Endothelial cell of umbilical vein (primary cell): ENCODE measurements at places on chromosomes 12 and 14. TPM values are rescaled to one million over a fixed set of nuclear protein-coding genes. Genes with fewer than 3 reads are reported as not detected.

The RASSF8 gene
- polyA plus RNA-seq = 9.0 and 11.1 TPM in 2 replicates

The ULK1 gene
- polyA plus RNA-seq = 14.4 and 17.8 TPM in 2 replicates

The PLEKHH1 gene
- polyA plus RNA-seq = 0.17 and 0.18 TPM in 2 replicates

The AHNAK2 gene
- polyA plus RNA-seq = 16.6 and 17.7 TPM in 2 replicates

The RNASE3 gene
- not detected in 2 replicates for polyA plus RNA-seq

The PTHLH gene
- polyA plus RNA-seq = 0.65 and 0.99 TPM in 2 replicates

The NUAK1 gene
- 19.8 and 39.7 TPM in 2 replicates for polyA plus RNA-seq

The SARNP gene
- 101 and 108 TPM in 2 replicates for polyA plus RNA-seq

GRCh38 chr12:122501489-122501989, 807 bp upstream of the ZCCHC8 start:
- H3K27me3 ChIP-seq = no peaks in the 10 kb centered on the region
- H3K4me3 ChIP-seq = no peak overlapping the region
- H3K27ac ChIP-seq = peak overlapping the region; percentile 19

DNA sequence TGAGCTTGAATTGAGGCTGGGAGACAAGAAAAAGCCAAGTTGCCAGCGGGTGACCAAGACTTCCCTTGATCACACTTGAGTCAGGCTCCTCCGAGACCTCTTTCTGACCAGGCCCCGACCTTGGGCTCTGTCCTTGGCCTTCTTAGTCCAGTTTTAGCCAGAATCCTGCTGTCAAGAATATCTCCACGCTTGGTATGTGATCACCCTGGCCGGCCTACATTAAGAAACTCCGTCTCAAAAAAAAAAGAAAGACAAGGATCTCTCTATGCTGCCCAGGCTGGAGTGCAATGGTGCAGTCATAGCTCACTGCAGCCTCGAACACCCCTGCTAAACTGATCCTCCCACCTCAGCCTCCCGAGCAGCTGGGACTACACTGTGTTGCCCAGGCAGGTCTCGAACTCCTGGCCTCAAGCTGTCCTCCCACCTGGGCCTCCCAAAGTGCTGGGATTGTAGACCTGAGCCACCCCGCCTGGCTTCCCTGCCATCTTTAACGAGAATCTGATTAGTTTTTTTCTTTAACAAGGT, 1.0 kb upstream of the ITPK1 start:
- H3K4me1 ChIP-seq = peaks cover 12% of the 10 kb centered on the region
- no peak for DNase-seq
- no peak overlapping the region for H3K4me3 ChIP-seq
- H3K27ac ChIP-seq = peak overlapping the region; percentile 62

- peaks cover 40% of the 10 kb centered on the region for H3K4me1 ChIP-seq
- no peak for DNase-seq
- no peaks in the 10 kb centered on the region for H3K36me3 ChIP-seq
- H3K27me3 ChIP-seq = no peaks in the 10 kb centered on the region
These were observed 944 bp downstream of the TXNRD1 start for GRCh38 chr12:104216521-104216924.

GRCh38 chr12:90833228-90833627, 121.7 kb downstream of the CCER1 start:
- peak; percentile 28 for DNase-seq
- no peaks in the 10 kb centered on the region for H3K36me3 ChIP-seq
- no peaks in the 10 kb centered on the region for H3K27me3 ChIP-seq
- no peak overlapping the region for H3K27ac ChIP-seq
- no peaks in the 10 kb centered on the region for H3K4me1 ChIP-seq
- no peak overlapping the region for H3K4me3 ChIP-seq

DNA sequence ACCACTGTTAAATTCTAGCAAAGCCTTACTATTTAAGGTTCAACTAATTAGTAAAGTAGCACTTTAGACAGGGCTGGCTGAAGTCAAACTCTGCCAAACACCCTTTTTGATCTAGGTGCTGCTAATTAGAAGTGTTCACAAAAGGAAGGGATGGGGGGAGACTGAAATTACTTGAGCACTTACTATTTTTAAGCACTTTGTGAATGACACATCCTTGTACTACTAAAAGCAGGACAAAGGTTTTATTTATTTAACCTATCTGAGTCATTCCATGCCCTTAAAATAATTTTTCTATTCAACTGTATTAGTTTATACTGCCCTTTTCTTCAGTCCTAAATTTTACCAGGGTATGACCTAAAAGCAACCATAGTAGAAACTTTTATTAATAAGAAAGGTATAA, 20.1 kb downstream of the MBIP start:
- H3K4me1 ChIP-seq = peaks cover 9% of the 10 kb centered on the region
- peak; percentile 21 for DNase-seq
- no peaks in the 10 kb centered on the region for H3K27me3 ChIP-seq
- H3K36me3 ChIP-seq = peaks cover 2% of the 10 kb centered on the region
- H3K27ac ChIP-seq = no peak overlapping the region
- no peak overlapping the region for H3K4me3 ChIP-seq

- H3K4me1 ChIP-seq = peaks cover 36% of the 10 kb centered on the region
- H3K27ac ChIP-seq = no peak overlapping the region
- no peak overlapping the region for H3K4me3 ChIP-seq
- no peaks in the 10 kb centered on the region for H3K36me3 ChIP-seq
- no peaks in the 10 kb centered on the region for H3K27me3 ChIP-seq
- DNase-seq = peak; percentile 67
These were observed 66.5 kb downstream of the TBC1D30 start for GRCh38 chr12:64890873-64891468.

DNA sequence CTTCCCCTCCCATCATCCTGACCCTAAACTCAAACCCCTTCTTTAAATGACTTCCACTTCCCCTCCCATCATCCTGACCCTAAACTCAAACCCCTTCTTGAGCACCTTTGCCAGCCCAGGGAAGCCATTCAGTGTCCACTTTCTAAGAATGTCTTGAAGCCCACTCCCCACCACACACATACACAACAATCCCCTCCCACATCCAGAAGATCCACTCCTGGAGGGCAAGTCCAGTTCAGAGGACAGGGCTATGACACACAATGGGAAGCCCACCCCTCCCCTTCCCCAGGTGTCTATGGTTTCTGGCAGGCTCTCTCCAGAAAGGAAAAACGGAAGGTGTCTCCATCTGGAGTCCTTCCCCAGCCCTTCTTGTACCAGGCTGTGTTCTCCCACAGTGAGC, 117.1 kb downstream of the KCNA5 start:
- DNase-seq = no peak
- no peak overlapping the region for H3K27ac ChIP-seq
- no peaks in the 10 kb centered on the region for H3K36me3 ChIP-seq

GRCh38 chr14:95850429-95850828, 26.2 kb upstream of the TUNAR start:
- no peak overlapping the region for H3K27ac ChIP-seq
- no peak overlapping the region for H3K4me3 ChIP-seq
- H3K27me3 ChIP-seq = no peaks in the 10 kb centered on the region
- no peak for DNase-seq

GRCh38 chr14:72916174-72916573, 10.1 kb upstream of the DCAF4 start:
- H3K4me1 ChIP-seq = no peaks in the 10 kb centered on the region
- no peaks in the 10 kb centered on the region for H3K36me3 ChIP-seq
- H3K27me3 ChIP-seq = peaks cover 30% of the 10 kb centered on the region
- no peak for DNase-seq
- H3K4me3 ChIP-seq = no peak overlapping the region

GRCh38 chr14:93073358-93073707, 42.4 kb downstream of the ITPK1 start:
- H3K4me1 ChIP-seq = peaks cover 17% of the 10 kb centered on the region
- H3K27ac ChIP-seq = no peak overlapping the region
- no peaks in the 10 kb centered on the region for H3K36me3 ChIP-seq
- no peak overlapping the region for H3K4me3 ChIP-seq

DNA sequence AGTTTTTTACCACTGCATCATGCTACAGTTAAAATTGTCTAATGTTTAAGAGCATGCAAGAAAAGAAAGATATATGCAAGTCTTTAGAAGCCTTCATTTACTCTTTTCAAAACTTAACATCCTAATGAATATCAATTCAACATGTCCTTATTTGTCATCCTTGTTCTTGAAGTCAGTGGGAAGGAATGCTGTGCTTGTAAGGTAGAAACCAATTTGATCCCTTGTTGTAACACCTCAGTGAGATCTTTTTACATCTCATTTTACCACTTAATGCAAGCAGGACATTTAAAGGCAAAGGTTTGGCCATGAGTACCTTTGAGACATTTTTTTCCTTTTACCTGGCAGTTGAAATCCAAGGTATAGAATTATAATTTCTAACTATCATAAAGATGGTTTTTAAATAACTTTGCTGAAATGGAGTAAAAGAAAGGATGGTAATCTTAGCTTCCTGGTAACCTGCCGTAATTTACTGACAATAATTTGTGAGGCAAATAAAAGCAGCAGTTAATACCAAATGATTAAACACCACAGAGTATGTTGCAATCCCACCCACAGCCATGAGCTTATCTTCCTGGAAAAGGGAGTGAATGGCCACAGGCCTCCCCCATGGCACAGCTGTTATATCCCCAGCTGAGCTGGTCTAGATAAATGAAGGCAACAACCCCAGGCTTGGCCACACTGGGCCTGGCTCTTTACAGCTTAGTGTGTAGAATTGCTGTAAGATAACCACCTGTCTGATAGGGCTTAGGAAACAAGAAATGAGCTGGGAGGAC, 33.2 kb upstream of the STRN3 start:
- H3K27me3 ChIP-seq = no peaks in the 10 kb centered on the region
- H3K36me3 ChIP-seq = no peaks in the 10 kb centered on the region
- H3K4me3 ChIP-seq = no peak overlapping the region
- H3K27ac ChIP-seq = no peak overlapping the region
- H3K4me1 ChIP-seq = no peaks in the 10 kb centered on the region

DNA sequence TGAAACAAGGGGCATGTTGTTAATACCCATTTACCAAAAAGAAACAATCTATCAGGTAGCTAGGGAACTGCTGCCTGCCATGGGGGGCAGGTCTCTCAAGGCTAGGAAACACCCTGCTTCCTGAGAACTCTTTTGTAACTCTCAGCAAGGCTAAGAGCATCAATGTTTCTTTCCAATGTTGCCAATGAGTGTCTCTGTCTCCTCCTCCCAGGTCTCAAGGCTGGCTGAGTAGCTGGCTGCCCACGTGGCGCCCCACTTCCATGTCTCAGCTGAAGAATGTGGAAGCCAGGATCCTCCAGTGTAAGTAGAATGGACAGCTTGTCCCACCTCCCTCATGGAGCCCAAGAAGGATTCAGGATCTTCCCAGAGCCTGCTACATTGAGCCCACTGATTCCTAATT, 3.4 kb downstream of the ABHD4 start:
- no peaks in the 10 kb centered on the region for H3K27me3 ChIP-seq
- H3K27ac ChIP-seq = no peak overlapping the region
- no peak for DNase-seq
- peaks cover 3% of the 10 kb centered on the region for H3K36me3 ChIP-seq
- peaks cover 14% of the 10 kb centered on the region for H3K4me1 ChIP-seq

DNA sequence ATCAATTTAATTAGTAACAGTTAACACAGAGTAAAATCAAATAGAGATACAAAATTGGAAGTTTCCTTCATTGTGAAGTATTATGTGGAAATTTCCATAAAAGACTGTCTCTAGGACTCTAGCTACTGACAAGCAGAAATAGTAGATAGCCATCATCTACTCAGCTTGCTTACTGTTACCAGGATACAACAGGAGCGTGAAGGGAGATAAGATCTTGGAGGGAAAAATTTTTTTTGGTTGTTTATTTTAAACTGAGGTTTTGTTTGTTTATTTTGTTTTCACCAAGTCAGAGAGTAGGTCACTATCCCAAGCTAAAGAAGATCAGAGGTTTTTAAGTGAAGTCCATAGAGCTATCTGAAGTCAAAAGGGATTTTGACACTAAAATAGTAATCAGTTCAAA, 861.3 kb upstream of the MGAT4C start:
- H3K27ac ChIP-seq = no peak overlapping the region
- H3K36me3 ChIP-seq = no peaks in the 10 kb centered on the region
- H3K27me3 ChIP-seq = no peaks in the 10 kb centered on the region

DNA sequence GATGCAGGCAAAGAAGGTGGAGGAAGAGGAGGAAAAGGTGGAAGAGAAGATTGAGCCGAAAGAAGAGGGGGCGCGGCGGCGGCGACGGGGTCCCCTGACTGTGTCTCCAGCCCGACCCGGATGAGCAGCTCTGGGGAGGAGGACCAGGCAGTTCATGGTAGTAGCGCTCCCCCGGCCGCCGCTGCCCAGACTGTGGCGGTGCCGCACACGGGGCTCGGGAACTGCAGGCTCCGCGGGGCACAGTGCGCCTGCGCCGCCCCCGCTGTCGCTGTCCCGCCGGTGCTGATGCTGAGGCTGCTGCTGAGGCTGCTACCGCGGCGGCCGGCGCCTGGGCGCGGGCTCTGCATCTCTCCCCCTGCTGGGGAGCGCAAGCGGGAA, at the start of gene KCNH5:
KCNH5 (minus strand) TSS at position 225 of the 378 bp plus-strand sequence. CDS start 272 bp downstream, outside the sequence.
- H3K4me1 ChIP-seq = no peaks in the 10 kb centered on the region
- H3K27me3 ChIP-seq = peaks cover 79% of the 10 kb centered on the region
- no peak within 1 kb of the TSS for H3K4me3 ChIP-seq
- no peak within 1 kb of the TSS for H3K27ac ChIP-seq

- no peak for DNase-seq
- H3K27ac ChIP-seq = no peak overlapping the region
- H3K27me3 ChIP-seq = no peaks in the 10 kb centered on the region
These were observed 365.7 kb downstream of the FLRT2 start for GRCh38 chr14:85895603-85896002.

- no peak overlapping the region for H3K4me3 ChIP-seq
- no peak overlapping the region for H3K27ac ChIP-seq
- no peaks in the 10 kb centered on the region for H3K27me3 ChIP-seq
These were observed 76.3 kb downstream of the MAP1LC3B2 start for GRCh38 chr12:116635487-116635886.

DNA sequence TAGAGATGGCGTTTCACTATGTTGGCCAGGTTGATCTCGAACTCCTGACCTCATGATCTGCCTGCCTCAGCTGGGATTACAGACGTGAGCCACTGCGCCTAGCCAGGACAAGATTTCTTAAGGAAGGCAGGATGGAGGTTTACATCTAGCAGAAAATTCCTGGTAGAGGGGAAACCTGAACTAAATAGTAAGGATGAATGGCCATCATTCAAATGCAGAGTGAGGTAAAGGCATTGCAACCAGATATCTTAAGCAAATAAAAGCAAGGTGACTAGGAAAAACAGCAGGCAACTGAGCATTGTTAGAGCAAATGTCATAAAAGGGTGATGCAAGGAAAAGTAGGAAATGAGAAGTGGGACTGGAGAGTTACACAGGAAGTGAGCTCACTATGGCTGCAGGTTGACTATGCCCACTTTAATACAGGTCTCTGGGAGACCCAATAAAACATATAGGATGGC, 133.0 kb downstream of the SOX5 start:
- H3K36me3 ChIP-seq = no peaks in the 10 kb centered on the region
- no peak overlapping the region for H3K4me3 ChIP-seq
- no peak overlapping the region for H3K27ac ChIP-seq
- H3K4me1 ChIP-seq = no peaks in the 10 kb centered on the region
